CD4-positive, alpha-beta T cell treated with Interleukin-10 for 1 hour (primary cell): ENCODE measurements at places on chromosomes 13 and 19.

DNA sequence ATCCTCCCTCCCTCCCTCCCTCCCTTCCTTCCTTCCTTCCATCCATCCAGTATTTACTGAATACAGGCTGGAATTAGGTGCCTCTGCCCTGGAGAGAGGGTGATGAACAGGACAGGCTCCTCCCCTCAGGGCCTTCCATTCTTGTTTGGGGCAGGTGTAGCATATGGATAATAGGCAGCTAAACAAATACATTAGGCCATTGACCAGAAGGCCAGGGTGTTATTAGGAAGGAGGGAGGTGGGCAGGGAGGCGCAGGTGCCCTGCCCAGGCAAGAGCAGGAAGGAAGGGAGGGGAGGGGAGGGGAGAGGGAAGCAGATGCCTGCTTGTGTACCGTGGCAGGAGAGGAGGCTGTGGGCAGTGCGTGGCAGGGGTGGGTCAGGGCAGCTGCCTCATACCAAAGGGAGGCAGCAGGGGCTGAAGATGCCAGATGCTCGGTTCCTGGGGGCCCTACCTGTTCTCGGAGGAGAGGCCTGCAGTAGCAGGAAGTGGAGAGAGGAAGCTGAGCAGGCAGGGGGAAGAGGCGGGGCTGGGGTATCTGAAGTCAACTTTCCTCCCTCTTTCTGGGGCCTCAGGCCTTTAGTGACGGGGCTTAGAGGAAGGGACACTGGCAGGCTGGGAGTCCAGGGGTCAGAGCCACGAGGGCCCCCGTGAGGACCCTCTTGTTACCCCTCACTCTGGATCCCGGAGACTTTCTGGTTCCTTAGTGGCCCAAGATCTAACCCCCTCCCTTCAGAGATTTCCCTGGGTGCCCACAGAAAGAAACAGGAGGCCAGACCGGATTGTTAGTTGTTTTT is at the start of gene RINL:
Gene RINL (minus strand): TSS at position 495 of the 794 bp plus-strand sequence. CDS start 1,533 bp downstream, outside the sequence.
- peak; percentile 78 for DNase-seq

GRCh38 chr13:110168999-110169933 is 137.7 kb downstream of the COL4A1 start:
- no peak for DNase-seq

- DNase-seq: no peak
Measured at GRCh38 chr13:77465603-77466195, 69.8 kb upstream of the SCEL start.

DNA sequence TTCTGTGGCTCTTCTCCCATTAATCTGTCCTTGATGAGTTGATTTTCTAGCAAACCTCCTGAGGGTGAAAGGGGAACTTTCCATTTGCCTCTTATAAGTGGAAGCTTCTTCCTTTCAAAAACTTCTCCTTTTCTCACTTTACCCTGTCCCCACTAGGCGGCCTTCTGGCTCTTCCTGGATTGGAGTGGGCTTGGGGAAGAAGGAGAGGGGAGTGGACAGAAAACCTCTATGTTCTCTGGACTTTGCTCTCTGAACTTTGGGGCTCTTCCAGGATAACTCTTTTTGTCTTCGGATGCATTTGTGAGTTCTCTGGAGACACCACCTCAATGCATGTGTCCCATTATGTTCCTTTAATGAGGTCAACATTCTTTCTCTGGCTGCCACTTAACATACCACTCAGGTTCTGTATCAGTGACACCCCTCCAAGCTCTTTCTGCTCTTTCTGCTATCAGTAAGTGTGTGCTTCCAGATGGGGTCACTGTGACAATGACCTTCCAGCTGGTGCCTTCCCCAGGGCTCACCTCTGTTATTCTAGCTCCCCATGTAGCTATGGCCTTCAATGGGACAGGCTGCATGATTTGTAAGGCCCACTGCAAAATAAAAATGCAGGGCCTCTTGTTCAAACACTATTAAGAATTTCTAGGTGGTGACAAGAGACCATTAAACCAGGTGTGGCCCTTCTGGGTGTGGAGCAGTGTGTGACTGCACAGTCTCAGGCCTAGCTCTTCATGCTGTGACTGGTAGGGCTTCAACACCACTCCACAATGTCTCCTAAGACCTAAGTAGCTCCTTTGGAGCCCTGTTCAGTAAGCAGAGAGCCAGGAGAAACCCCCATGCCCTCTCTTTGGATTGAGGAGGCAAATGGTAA is 389.2 kb downstream of the EFNB2 start:
- no peak for DNase-seq

DNA sequence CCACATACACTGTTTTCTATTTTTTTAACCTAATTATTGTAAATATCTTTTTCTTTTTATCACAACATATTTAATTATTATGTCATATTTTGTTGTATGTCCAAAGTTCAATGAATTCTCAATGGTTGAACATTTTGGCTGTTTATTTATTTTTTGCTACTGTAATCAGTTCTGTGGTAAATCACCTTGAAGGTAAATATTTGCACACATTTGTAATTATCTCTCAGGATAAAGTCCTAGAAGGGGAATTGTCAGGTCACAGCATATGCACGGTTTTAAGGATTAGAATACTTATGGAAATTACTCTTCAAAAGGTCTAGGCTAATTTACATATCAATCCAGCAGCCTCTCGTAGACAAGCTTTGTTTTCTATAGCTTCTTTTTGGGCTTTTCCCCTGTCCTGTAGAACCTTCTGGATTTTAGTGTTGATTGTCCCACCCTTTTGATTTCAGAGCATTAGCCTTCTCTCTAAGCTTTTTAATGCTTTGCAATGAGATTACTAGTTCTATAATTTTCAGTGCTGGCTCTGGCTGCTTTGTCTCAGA is 362.6 kb downstream of the KCNRG start:
- no peak for DNase-seq

DNA sequence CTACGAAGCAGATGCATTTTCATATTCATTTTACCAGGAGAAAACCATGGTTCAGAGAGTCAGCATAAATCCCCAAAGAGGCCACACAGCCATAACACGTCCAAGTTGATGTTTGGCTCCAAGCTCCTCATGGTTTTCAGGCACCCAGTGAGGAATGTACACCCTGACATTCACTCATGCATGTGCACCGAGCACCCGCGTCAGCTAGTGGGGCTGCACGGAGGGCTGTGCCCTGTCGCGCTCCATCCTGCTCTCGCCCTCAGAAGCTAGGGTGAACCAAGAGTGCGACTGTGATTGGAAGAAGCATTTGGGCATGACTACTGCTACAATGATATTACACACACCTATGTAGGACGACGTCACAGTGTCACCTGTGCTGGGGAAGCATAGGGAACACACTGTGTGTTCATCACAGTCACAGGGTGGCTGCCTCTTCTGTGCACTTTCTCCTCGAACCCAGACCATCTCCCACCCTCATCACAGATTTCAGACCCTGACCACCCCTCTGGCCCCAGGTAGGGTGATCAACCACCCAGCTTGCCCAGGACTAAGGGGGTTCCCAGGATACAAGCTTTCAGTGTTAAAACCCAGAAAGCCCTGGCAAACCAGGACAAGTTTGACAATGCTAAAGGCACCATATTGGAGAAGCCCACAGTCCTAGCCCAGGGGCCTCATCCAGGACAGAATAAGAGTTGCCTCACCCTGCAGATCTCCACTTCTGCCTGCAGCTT is 148.6 kb upstream of the ZNF507 start:
- no peak for DNase-seq

GRCh38 chr13:27522847-27523246 is 72.5 kb upstream of the MTIF3 start:
- no peak for DNase-seq

DNA sequence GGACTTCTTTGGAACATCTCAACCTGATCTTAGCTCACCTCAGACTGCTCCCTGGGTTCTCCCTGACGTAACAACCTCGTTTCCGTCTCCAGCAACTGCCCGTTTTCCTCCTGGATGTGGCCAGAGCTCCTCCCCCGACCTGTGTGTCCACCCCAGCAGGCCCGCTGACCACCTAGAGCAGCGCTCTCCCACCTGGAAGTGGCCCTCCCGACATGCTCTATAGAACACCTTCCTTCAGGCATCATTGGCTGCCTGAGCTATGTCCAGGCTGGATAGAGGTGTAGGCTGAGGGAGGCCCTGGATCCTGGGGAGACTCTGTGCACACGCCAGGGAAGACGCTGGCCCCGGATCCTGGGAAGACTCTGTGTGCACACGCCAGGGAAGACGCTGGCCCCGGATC is 81.3 kb downstream of the TEX29 start:
- DNase-seq: no peak

GRCh38 chr13:109971006-109971405 is 184.6 kb upstream of the IRS2 start:
- DNase-seq: no peak

DNA sequence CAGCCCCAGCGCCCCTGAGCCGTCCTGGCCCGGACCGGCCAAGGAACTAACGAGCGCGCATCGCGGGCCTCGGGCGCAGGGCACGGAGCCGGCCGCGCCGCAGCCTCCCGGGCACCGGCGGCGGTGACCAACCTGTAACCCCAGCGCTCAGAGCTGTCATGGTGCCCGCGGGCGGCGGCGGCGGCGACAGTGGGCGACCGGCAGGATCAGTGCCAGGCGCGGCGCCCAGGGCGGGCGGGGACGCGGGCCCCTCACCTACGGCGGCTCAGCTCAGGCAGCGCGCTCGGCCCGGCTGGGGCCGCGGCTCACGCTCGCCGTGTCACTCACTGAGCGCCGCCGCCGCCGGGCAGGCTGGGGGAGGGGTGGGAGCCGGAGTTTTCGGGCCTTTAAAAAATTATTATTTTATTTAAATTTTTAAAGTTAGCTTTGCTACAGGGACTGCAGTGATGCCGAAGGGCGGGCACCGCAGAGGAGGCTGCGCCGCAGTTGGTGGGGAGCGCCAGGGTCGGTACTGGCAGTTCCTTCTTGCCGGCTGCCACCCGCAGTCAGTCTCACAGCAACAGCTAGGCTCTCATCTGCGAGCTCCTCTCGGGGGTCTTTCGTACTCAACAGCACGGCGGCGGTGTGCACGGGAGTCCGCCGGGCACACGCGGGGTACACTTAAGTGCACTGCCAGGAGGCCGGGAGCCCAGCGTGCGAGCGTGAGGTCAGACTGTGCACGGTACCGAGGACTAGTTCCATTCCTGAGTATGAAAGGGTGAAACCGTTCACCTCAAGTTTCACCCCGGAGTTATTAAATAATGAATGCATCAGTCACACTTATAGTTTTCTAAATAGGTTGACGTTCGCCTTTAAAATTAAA is at the start of gene NALCN:
Gene NALCN (minus strand): TSS at position 328 of the 862 bp plus-strand sequence. CDS start 17,382 bp downstream, outside the sequence.
- DNase-seq: no peak

DNA sequence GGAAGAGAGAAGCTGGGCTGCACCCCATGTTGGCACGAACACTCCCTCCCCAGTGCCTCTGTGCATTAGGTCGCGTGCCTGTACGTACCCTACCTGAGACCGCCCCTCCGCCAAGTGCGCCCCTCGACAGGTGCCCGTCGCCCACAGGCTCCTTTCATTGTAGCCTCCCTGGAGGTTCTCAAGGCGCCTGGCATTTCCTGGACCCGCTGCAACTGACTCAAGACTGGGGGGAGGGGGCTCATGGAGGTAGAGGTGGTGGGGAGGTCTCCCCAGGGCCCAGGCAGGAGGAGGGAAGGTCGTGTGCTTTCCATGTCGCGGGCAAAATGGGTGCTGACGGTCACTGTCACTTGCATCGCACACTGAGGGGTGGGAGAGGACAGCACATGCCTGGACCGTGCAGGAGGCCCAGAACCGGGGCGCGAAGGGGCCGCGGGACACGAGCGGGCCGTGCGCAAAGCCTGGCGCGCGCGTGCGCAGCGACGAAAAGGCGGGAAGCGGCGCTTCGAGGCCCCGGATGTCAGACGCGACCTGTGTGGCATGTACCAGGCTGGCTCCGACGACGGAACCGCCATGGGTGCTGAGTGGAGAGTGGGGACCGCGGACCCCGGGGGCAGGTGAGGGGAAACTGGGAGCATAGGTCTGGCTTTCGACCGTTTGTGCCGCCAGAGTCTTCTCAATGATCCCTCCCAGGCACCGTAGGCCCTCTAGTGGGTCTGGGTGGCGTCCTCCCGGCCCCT is 16.5 kb downstream of the NFIX start:
- DNase-seq: no peak

DNA sequence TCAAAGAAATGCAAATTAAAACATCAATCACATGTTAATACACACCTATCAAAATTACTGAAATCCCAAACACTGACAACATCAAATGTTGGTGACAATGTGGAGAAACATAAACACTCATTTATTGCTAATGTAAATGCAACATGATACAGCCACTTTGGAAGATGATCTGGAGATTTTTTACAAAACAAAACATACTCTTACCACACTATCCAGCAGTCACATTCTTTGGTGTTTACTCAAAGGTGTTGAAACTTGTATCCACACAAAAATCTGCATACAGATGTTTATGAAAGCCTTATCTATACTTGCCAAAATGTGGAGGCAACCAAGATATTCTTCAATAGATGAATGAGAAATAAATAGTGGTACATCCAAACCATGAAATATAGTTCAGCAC is 1219.5 kb upstream of the PCDH20 start:
- DNase-seq: no peak

DNA sequence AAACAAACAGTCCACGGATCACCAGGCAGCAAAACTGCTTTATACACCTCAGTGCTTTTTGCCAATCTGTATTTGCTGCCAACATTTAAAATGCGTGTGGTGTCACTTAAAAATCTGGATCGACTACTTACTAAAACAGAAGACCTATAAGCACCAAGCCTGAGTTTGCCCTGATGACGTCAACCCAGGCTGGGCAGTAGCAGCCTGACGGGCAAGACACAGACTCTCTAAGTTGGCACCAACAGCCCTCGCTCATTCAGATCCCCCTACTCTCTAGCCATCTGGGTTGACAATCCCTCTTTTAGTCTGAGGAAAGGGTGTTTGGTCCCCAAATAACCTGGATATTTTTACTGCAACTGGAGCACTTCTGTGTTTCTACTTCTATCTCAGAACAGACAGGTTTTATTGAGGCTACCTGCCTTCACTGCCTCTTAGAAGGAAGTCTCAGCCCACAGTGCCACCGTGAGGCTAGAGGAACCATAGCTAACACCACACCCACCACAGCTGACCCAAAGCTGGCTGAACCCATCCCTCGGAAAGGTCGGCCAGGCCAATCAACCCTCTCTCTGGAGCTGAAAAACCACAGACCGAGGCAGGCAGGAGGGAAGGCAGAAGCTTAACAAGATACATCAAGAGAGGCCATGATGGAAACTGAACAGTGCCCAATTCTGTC is 6.9 kb downstream of the SUGP2 start:
- DNase-seq: no peak

DNA sequence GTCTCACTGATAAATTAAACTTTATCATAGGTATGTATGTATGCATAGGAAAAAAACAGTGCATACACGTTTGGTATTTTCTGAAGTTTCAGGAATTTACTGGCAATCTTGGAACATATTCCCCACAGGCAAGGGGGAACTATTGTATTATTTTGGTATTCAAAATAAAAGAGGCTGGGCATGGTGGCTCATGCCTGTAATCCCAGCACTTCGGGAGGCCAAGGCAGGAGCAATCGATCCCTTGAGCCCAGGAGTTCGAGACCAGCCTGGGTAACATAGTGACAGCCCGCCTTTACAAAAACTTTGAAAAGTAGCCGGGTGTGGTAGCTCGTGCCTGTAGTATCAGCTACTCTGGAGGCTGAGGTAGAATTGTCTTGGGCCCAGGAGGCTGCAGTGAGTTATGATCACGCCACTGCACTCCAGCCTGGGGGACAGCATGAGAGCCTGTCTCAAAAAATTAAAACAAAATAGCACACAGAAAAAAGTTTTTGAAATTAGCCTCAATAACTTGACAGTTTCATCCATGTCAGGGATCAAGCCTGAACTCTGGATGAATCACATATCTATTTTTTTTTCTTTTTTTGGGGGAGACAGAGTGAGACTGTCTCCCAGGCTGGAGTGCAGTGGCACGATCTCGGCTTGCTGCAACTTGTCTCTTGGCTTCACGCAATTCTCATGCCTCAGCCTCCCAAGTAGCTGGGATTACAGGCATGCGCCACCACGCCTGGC is 29.1 kb upstream of the HOMER3 start:
- DNase-seq: no peak
